ENCODE measurements at places on chromosomes 3 and 15.

GRCh38 chr3:55160241-55160983, 232.6 kb upstream of the LRTM1 start:
- DNase-seq = no peak

- no peak for DNase-seq
These were observed 1.4 kb upstream of the RASL12 start for GRCh38 chr15:65069179-65069578.

GRCh38 chr15:79736435-79737000, 160.3 kb downstream of the MTHFS start:
- DNase-seq = no peak

- DNase-seq = no peak
These were observed 149.4 kb upstream of the SLC6A11 start for GRCh38 chr3:10666621-10667020.

- DNase-seq = no peak
These were observed 5.5 kb upstream of the RNF111 start for GRCh38 chr15:58981808-58982475.

DNA sequence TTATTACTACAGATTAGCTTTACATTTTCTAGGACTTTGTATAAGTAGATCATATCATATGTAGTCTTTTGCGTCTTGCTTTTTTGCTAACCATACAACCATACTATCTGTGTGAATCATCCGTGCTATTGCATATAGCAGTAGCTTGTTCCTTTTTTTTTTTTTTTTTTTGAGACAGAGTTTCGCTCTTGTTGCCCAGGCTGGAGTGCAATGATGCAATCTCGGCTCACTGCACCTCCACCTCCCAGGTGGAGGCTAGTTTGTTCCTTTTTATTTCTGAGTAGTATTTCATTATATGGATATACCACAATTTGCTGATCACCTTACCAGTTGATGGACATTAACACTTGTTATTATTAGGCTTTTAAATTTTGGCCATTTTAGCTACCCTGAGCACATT, 54.5 kb upstream of the TBL1XR1 start:
- DNase-seq = no peak

GRCh38 chr15:73467758-73468157, 24.8 kb downstream of the REC114 start:
- no peak for DNase-seq

DNA sequence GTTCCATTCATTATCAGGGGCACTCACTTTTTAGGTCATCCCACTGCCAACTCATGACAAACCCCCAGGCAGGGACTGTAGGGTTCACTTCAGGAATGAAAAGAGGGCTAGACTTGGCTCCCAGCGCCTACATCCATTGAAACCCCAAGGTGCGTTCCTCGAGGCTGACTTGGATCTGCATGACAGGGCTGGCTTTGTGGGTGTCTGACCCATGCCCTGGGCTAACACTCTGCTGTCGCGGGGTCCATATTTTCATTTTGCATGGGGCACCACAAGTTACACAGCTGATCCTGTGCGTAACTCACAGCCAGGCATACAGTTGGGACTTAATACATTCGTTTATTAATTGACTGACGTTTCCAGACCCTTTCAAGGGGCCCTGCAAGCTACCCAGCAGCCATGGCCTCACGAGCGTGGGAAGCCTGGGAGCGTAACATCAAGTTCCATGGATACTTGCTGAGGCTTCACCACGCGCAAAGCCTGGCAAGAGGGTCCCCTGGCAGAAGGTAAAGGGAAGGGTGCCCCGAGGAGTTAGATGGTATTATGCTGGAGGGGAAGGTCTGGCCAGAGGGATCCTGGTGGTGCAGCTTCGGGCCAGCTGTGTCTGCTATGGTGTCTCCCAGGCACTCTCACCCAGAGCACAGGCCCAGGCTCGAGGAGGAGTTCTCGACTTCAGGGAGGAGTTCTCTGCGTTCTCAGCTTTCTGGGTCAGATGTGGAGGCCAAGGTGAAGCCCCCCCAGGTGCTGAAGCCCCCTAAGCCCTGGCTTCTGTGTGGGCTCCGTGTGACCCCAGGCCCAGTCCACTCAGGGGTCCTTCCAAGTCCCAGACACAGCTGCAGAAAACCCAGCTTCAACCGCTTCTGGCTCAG, 85.4 kb downstream of the ADAMTS17 start:
- DNase-seq = no peak

GRCh38 chr3:192986379-192986778, 68.7 kb upstream of the MB21D2 start:
- DNase-seq = no peak

DNA sequence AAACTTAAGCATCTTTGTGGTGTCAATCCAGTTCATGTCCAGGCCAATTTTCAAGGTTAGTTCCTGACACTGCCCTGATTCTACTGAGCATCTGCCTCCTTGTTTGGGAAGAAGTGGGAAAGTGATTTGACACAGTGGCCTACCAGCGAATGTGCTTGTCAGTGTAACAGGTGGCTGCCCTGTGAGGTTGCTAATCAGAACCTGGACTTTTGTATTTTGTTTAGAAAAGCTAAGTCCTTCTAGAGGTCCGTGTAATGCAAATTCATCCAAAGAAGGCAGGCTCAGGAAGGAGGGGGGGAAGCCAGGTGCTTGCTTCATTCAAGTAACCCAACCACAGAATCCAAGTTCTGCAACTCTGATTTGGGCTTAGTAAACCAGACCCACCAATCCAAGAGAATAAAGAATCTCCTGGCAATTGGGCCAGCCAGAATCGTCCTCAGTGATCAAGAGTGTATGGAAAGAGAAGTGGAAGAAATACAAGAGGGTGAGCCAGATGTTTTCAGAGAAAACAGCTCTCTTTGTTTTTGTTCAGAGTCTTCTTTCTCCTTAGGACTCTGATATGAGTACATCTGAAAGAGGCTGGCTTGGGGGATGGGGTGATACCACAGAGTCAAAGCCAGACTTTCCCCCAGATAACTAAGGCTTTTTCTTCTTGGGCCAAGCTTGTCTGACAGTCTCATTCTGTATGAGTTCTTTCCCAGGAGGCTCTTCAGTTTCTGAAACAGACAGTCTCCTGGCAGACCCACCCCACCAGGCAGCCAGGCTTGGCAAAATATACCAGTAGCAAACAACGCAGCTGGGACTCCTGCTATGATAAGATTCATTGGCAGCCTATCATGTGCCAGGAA, 508.9 kb upstream of the TBL1XR1 start:
- DNase-seq = no peak

DNA sequence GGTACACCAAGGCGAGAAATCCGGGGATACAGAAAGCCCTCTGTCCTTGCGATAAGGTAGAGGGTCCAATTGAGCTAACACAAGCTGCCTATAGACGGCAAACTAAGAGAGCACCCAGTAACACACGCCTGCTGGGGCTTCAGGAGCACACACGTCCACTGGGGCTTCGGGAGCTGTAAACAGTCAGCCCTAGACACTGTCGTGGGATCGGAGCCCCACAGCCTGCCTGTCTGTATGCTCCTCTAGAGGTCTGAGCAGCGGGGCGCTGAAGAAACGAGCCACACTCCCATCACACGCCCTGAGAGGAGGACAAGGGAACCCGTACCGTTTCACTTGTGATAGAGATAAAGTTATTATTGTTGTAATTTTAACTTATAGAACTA, 486 bp downstream of the SAMMSON start:
- DNase-seq = no peak

DNA sequence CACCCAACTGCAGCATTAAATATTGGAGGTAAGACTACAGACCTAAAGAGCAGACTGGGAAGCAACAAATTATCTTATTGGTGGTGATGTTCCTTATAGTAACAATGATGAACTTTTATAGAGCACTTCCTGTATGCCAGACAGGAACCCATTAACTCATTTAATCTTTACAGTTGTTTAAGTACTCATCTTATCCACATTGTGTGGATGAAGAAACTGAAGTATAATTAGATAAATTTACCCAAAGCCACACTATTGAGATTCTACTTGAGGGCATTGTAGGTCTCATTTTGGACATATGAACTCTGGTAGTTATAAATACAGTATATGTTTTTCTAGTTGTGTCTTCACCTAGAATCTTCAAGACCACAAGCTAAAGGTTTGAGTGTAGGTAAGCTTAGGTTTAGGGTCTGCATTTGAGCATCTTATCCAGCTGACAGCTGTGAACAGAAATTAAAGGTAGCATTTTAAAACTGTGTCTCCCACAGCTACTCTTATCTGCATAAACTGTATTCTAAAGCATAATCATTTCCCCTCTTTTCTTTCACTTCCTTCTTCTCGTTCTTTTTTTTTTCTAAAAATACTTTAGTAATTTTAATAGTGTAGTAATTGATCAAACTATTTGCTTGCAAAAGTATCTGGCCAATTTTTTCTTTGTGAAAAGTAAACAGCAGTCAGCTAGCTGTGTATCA, 138.2 kb downstream of the UBE2E2 start:
- no peak for DNase-seq

DNA sequence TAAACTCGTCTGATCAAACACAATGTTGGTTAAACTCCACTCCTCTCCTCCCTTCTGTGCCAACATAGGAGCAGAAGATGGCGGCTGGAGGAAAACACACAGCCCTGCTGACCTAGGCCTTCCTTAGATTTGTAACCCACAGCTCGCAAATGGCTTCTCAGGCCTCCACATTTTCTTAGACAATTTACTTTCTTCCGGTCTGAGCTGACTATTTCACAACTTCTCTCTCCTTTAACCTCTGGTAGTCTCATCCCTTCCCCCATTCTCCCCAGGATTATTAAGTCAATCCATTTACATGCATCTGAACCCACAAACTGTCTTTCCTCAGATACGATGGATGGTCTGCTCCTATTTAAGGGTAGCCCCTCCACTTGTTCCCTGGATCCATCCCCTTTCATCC, 25.7 kb upstream of the ULK4 start:
- DNase-seq = no peak

GRCh38 chr3:186182850-186183249, 74.0 kb upstream of the ETV5 start:
- DNase-seq = no peak

GRCh38 chr15:49848807-49849206, 228.0 kb downstream of the DTWD1 start:
- DNase-seq = no peak

DNA sequence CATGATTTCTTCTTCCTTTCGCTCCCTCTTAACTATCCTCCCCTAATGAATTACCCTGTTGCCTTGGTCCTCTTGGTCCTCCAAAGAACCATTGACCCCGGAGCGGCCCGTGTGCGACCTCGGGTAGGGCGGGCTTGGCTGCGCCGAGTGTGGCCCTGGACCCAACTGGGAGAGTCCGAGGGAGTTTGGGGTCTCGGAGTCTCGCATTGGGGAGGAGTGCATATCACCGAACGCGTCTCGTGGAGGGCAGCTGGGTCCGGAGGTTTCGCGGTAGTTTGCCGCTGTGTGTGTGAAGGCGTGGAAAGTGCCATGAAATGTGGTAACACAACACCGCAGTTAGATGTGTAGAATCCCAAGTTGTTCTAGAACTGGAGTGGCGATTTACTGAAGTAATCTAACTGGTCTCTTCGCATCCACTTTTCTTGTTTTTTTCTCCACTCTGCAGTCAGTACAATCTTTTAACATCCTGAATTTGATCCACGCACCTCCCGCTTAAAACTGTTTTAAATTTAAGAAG, 363 bp downstream of the GTF2E1 start:
- peak; percentile 11 for DNase-seq

DNA sequence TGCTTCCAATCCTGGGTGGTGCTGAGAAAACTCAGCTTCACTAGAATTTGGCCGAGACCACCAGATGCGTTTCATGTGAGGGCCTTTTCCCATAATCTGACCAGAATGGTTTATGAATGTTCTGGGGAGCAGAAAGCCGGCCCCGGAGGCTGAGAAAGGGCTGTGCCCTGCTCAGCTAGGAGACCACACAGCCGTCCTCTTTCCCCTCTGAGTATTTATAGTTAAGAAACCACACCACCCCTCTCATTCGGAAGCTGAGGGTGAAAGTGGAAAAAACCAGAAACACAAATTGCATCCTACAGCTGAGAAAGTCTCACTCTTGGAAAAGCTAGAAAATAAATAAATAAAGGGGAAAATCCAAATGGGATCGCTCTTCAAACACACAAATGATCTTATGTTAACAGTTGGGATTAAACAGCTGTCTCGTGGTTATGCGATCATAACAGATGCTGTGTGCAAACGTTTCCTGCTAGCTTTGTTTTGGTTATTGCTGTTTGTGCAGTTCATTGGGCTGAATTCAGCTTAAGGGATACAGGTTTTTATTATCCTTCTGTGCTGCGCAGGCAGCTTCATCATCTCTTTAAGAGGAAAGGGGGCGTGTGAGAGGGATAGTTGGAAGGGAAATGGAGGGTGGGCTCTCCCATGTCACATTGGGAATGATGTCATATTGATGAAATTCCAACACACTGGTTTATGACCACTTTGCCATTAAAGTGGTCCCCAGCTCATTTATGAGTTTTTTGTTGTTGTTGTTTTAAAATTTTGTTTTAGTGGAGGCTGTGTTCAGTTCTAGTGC, 1026.2 kb upstream of the NR2F2 start:
- no peak for DNase-seq

DNA sequence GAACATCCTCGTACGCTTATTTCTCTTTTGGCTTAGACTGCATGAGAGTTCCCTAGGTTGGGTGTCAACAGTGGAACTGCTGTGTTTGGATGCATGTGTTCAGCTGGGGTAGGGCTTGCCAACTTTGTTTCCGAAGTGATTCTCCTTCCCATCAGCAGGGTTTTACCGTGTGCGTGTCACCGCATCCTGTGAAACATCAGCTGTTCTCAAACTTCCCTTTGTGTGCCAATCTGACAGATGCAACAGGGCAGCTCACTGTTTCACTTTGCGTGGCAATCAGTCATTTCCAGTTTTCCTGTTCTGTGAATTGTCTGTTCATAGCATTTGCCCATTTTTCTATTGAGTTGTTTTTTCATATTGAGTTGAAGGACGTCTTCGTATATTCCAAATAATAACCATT, 218.8 kb downstream of the VPS13C start:
- no peak for DNase-seq

GRCh38 chr3:185865247-185865646, 40.4 kb upstream of the IGF2BP2 start:
- DNase-seq = no peak

GRCh38 chr3:66047311-66048050, 8.8 kb upstream of the MAGI1 start:
- no peak for DNase-seq

GRCh38 chr15:25176991-25177954, 222.5 kb downstream of the SNRPN start:
- no peak for DNase-seq

Data from stimulated activated CD4-positive, alpha-beta T cell treated with anti-CD3 and anti-CD28 coated beads, Interleukin-4, amount 100 ng/mL, for 48 hours (primary cell).